ENCODE measurements at places on chromosomes 3 and 15. TPM values are rescaled to one million over a fixed set of nuclear protein-coding genes. Genes with fewer than 3 reads are reported as not detected.
A peak's percentile ranks its signal among the peaks of the same experiment; 100 is the strongest.

The CAMKV gene
- not detected for total RNA-seq

The GRK7 gene
- not detected for total RNA-seq

The PLA2G4F gene
- 0.11 TPM for total RNA-seq

The GOLGA6L7 gene
- total RNA-seq, result not detected

GRCh38 chr15:86444527-86444926, 364.9 kb downstream of the AGBL1 start:
- no peak for DNase-seq

DNA sequence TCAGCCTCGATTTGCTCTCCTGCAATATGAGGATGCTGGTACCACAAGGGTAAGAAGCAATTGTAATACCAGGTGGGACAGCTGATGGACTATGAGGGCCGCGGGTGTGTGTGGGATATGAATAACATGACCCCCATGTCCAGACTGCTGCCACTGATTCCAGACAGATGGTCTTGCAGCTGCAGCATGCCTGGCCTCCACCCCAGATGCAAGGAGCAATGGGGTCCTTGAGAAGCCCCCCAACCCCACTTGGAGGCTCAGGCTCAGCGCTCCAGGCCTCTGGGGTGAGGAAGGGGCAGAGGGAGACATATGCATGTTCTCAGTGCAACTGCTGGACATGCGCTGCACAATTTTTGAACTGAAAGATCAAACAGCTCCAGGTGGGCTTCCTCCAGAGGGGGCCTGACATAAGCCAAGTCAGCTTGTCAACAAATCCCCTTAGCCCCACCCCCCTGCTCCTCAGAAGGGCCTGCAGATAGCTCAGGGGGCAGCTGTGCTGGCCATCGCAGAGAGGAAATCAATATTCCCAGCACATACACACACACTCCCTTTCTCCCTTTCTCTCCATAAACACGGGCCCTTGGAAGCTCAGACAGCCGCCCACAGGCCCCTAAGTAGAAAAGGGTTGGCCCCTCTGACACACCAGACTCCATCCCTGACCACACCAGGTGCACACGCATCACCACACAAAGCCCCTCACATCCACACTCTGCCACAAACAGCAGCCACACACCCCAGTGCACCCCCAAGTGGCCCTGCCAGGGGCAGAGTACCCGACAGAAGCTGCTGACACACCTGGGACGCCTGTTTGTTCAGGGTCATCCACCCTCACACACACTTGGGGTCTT, 107.0 kb downstream of the IQSEC1 start:
- DNase-seq, result no peak

DNA sequence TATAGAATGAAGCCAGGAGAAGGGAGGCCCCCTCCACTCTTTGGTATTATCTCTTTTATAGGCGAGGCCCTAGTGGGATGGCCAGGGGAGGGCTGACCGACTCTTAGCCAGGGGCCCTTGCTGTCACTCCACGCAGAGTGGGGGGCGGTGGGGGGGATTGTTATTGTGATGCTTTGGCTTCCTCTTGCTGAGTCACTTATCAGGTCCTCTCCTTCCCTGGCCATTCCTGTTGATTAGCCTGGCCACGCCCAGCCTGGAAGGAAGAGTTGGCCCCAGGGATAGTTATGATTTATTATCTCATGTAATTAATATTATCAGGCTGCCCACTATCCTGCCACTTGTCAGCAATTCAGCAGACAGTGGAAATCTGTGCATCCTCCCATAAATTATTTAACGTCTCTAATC, 25.5 kb upstream of the SKOR1 start:
- no peak for DNase-seq

DNA sequence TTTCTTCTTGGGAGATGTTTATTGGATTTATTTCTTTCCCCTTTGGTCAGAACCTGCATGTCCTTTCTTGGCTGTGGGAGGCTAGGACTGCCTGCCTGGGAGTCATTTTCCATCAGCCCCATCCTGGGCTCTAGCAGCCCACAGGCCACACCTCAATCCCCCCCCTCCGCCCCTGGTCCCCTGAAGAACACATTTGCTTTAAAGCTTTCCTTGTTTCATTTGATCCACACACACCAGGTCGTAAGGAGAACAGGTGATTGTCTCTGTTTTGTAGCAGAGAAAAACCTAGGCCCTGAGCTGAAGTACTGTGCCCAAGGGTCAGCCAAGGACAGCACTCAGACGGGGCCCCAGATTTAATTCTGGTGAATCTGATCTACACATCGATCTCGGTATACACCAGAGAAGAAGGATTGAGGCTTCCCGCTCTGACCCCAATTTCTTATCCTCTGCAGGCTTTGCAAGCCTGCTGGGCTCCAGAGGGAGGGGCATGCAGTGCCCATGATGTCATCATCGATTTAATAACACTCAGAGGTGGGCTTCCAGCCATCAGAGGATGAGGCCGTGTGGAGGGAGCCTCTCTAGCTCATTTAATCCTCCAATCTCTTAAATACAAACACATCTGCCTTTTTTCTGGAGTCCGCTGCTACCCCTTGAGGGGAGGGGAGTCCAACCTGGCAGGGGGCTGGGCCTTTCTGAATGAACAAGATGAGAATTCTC, 1.7 kb upstream of the CLN6 start:
- peak; percentile 75 for DNase-seq

- no peak for DNase-seq
These were observed 62.8 kb upstream of the PLSCR4 start for GRCh38 chr3:146313746-146314111.

- DNase-seq, result no peak
These were observed 36.2 kb downstream of the ICE2 start for GRCh38 chr15:60442763-60443162.

GRCh38 chr15:82788496-82788895, 17.4 kb downstream of the FSD2 start:
- DNase-seq, result no peak

DNA sequence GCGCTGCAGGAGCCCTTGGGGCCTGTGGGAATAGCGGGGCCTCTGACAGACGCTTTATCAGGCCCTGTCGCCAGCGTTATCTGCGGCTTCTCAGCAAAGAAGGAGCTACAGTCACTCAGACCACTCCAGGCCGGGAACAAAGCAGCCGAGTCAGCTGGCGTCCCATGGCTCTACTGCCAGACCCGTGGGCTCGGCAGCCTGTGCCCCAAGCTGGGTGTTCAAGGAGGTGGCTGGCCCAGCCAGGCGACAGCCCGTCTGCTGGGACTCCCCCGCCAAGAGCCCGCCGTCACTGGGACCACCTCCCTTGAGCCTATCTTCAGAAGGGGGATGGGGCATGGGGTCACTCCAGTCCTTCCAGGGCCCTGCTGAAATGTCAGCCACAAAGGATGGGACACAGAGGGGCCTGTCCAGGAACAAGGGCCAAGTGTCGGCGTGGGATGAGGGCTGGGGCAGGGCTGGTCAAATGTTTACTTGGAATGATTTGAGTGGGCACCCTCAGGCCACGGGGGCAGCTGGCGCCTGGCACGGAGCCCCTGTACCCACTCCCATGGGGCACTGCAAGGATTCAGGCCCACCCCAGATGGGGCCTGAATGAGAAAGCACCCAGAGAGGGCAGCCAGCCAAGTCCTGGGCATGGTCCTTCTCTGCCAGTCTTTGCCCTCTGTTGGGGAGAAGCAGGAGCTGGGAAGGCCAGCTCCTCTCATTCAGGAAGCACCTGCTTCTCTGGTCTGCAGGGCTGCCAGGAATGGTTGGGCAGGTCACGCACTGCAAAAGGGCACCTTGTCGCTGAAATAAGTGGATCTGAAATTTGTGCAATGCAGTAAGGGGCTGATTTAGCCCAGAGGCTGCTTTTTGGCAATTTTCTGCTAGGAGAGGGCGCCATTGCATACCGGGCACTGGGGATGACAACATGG, 148.3 kb downstream of the SMAD6 start:
- peak; percentile 80 for DNase-seq

- no peak for DNase-seq
These were observed 336.1 kb upstream of the NR2F2 start for GRCh38 chr15:95994418-95994817.

DNA sequence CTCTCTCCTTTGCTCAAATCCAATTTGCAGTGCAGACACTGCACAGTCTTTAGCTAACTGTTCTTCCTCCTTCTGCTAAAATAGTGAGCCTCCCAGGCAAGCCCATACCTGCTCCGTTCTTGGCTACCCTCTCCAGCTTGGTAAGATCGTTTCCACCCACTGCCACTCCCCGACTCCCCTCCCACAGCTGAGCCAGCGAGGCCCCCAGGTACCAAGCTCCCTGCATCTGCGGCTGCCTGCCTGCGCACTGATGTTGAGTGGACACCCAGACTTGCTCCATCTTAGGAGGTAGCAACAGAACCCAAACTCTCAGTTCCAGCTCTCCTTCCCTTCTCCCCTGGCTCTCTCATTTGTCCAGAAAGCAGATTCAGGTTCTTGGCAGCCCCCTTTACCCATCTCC, 7.9 kb upstream of the TNK2 start:
- DNase-seq, result no peak

DNA sequence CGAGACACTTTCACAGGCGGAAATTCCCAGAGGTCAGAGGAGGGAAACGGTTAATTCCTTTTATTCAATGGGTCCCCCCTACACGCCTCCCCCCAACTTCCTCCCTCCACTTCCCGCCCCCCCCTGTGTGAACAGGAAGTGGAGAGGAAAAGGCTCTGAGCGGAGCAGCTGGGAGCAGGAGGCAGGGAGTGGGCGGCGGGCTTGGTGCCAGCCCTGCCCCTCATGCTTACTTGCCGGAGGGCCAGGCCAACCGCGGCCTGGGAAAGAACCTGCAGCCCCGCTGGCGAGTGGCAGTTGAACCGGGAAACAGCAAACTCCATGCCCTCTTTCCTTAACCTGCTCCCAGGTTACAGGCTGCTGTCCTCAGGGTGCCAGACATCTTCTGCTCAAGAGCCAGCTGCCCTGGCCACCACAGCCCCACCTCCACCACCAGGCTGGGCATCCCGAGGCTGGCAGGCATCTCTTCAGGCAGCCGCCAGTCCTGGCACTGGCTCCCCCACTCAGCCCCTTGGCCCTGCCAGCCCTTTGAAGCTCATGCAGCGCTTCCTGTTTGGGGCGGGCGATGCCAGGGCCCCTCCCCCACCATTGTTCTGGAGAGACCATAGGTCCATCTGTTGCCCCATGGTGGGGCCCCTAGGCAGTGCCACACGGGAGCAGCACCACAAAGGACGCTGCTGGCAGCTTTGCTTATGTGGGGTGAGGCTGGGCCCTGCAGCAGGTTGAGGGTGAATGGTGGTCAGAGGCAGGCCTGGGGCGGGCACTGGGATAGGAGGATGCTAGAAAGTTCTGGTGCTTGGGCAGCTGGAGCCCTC, 12.9 kb downstream of the VPS18 start:
- DNase-seq, result no peak

Data from esophagus muscularis mucosa (tissue), 4 donors.